ENCODE measurements at places on chromosomes 3 and 15.

DNA sequence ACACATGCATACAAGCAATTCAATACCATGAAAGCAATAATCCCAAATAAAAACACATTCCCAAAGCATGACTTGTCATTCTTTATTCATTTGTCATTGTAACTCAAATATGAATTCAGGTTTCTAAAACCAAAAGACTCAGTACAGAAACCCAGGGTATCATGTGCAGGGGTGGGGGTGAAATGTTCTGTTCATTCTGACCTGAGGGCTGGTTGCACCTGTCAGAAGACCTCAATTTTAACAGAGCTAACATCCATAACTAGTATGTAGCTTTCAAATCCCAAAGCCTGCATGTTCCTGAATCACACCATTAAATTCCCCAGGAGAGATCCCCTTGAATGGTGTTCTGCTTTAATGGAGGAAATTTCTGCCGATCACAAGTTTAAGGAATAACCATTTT, 738.7 kb downstream of the MCTP2 start:
- DNase-seq = no peak

- no peak for DNase-seq
Measured at GRCh38 chr3:136068708-136069107, 103.2 kb downstream of the PPP2R3A start.

DNA sequence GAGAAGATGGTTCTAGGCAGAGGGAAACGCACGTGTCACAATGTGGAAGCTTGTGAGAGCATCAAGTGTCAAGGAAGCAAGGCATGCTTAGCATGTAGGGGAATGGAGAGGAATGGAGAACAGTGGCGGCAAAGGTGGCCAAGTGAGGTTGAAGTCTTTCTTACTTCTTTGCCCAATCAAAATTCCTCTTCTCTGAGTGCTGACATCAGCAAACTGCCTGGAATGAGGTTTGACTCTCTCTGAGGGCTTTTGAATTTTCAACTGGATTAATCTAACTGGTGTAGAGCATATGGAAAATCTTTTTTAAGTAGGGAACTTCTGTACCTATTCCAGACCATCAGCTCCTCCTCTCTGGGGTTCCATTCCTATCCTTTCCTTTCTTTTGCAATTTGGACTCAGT, 61.9 kb upstream of the BNC1 start:
- DNase-seq = no peak

DNA sequence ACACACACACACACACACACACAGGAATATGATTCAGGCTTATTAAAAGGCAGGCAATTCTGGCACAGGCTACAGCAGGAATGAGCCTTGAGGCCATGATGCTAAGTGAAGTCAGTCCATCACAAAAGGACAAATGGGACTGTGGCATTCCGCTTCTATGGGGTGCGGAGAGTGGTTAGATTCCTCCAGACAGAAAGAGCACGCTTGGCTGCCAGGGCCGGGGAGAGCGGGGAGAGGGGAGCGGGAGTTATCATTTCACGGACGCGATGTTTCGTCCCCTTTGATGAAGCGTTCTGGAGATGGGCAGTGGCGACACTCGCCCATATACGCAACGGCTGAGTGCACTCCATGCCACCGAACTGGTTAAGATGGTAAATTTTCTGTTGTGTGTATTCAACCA, 58.5 kb upstream of the FAM174B start:
- DNase-seq = no peak

DNA sequence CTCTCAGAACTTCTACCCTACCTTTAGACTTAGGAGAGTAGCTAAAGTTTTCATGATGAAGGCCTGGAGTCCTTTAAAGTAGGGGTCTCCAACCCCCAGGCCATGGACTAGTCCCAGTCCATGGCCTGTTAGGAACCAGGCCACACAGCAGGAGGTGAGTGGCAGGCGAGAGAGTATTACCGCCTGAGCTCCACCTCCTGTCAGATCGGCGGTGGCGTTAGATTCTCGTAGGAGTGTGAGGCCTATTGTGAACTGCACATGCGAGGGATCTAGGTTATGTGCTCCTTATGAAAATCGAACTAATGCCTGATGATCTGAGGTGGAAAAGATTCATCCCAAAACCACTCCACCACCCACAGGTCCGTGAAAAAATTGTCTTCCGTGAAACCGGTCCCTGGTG, 18.3 kb upstream of the CACNA2D3 start:
- DNase-seq = no peak

DNA sequence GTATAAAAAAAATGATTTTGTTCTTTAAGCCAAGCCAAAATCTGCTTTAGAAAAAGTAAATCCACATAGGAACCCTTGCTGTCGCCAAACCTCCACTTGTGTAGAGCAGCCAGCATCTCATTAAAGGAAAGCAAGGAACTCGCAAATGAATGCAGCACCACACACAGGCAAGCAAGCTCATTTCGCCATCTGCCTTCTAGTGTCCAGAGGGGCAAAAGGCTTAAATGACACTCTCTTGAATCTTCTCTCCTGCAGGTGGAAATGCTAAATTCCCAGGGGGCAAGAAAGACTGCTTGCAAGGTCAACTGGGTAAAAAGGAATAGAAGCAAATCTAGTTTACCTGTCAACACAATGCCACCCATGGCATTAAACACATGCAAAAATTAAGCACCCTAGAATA, 2.4 kb downstream of the MB21D2 start:
- DNase-seq = no peak

GRCh38 chr15:66735909-66736305, 33.9 kb downstream of the SMAD6 start:
- no peak for DNase-seq

GRCh38 chr3:135990903-135991302, 25.4 kb downstream of the PPP2R3A start:
- DNase-seq = no peak

DNA sequence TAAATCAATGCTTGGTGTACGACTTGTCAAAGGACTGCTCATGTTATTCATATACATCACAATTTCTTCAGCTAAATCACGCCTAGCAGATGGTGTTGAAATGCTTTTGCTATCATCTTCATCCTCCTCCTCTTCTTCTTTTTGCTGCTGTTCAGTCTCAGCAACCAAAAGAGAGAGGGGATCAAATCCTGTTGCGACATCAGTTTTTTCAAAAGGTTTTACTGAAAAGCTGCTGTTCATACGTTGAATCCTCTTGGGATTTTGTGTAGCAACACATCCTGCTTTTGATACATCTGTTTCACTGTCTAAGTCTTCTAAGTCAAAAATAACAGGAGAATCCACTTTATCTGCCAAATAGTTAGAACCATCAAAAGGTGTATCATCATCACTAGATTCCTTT, 69.0 kb downstream of the SLC24A1 start:
- no peak for DNase-seq

- DNase-seq = no peak
Measured at GRCh38 chr3:158539414-158540014, 31.5 kb upstream of the MLF1 start.

- DNase-seq = no peak
Measured at GRCh38 chr3:107938143-107938542, 152.7 kb downstream of the CD47 start.

DNA sequence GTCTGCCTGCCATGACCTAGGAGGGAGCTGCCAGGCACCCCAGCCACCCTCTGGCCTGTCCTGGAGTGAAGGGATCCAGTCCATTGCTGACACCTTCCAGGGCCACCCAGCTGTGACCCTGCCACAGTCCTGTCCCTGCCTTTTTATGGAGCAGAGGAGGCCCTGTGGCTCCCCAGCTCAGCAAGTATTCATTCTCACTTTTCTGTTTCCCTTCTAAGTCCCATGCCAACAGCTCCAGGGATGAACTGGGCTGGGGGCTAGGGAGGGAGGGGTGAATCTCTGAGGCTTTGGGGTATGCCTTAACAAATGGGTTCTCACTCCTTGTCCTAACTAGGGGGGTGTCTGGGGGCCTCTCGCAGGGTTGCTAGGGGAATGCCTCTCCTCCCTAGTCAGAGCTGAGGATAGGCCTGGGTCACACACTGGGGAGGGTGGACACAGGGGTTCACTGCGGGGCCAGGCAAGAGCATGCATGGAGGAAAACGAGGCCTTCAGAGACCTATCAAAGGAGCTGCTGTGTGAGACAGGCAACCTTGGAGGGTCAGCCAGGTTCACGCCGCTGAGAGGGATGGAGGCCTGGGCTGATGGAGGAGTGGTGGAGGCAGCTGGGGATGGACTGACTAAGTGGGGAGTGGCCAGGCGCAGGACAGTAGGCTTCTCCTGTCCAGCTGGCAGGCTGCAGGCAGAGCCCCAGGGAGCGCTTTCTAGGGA, 31.8 kb downstream of the EPHB3 start:
- DNase-seq = no peak

DNA sequence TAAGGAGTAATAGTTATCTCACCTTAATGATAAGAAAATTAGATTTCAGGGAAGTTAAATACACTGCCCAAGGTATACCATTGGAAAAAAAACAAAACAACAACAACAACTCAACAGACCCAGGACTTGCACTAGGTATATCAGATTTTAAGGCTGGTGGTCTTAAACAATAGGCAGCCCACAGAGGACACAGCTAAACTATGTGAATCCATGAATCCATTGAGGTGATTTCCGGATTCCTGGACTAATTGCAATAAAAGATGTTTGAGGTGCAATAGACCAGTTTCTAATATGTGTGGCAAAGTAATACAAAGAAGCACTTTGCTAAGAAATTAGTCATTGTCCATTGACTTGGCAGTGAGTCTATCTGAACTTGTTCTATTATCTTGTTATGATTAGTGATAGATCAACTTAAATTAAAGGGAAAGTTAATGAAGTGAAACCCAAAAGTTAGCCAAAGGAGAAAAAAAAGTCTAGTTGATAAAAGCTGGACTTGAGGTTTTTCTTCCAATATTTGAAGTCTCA, 60.9 kb upstream of the MAGI1 start:
- no peak for DNase-seq

DNA sequence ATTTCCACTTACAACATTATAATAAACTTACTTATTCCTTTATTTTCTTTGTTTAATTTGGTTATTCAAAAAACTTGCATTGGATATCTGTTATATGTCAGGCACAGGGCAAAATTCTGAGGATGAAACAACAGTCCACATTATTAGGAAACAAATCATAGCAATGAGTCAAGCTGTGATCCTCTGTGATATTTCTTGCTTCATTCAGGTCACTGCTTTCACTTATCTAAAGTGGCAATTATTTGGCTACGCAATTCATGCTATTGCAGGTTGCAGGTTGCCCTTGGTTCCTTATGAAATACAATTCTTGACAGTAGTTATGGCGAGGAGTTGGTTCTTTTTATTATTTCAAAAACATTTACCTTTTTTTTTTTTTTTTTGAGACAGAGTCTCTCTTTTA, 66.4 kb upstream of the CNTN6 start:
- DNase-seq = no peak

GRCh38 chr15:63901912-63902670, 68.3 kb upstream of the HERC1 start:
- no peak for DNase-seq
